ENCODE measurements at places on chromosomes 7 and 10.

DNA sequence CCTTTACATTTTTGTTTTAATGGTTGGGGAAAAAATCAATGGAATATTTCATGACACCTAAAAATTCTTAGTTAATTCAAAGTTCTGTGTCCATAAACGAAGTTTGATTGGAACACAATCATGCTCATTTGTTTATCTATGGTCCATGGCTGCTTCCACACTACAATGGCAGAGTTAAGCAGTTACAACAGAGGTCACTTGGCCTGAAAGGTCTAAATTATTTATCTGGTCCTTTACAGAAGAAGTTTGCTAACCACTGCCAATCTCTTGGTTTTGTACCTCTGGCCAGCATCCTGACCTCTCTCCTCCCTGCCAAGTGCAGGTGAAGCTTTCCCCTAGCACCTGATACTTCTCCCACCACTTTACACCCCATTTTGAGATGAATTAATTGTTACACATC, 61.5 kb downstream of the SRPK2 start:
- no peak for DNase-seq

GRCh38 chr7:157744786-157745601, 408.2 kb downstream of the DNAJB6 start:
- no peak for DNase-seq

DNA sequence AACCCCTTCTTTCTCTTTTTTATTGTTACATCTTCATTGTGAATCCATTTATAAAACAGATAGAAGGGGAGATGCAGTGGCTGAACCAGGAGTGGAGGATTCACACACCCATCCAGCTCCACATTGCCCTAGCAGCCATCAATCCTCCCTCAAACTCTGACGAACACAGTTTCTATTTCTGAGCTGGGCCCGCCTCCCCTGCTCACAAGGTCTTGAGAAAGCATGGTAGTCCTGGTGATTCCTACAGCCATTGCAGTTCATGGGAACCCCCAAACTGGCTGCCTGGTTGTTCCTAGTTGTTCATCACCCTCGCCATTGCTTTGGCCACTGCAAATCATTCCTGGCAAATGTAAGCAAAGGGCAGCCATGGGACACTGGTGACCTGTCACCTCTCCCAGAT, 258.5 kb upstream of the AOAH start:
- no peak for DNase-seq

DNA sequence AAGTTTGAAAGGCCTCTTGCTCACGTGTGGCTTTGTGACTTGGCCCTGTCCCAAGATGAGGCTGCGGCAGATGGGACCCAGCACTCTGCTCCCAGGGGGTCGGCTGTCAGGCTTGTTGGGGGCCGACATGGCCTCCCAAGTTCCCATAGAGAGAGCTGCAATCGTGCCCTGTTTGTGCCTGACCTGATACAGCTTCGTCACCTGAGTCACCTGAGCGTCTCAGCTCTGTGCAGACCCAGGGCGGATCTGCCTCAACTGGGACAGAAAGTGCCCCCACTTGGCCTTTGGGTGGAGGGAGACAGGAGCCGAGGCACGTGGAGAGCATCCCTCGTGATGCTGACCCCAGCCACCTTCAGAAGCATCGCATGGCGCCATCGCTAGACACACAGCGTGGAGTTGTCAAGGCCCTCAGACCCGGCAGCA, 21.7 kb downstream of the PAPOLB start:
- DNase-seq: no peak

DNA sequence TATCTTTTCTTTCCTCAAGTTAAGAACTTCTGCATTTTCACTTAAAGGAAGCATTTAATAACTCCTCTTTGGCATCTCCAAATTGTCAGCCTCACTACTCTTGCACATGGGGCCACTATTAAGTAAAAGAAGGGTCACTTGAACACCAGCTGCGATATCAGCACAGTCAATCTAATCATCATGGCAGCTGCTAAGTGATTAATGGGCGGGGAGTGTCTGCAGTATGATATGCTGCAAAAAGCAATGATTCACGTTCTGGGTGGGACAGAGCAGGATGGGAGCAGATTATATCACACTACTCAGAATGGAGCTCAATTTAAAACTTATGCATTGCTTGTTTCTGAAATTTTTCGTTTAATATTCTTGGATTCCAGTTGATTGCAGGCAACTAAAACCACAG, 447.4 kb upstream of the PFKP start:
- DNase-seq: no peak

GRCh38 chr10:92131275-92131820, 159.5 kb downstream of the CPEB3 start:
- no peak for DNase-seq

GRCh38 chr10:621981-622740, 67.3 kb downstream of the DIP2C start:
- DNase-seq: no peak

DNA sequence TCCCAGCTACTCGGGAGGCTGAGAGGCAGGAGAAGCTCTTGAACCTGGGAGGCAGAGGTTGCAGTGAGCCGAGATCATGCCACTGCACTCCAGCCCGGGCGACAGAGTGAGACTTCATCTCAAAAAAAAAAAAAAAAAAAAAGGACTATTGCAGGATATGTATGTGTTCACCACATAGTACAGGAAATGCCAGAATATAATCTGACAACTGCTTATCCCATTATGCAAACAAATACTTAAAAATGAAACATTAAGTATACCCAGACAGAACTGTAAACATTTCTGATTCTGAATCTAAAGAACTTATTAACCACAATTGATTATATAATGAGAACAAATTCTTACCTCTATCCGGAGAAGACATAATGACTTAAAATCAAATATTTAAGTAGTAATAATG, 18.7 kb downstream of the DKK1 start:
- no peak for DNase-seq

DNA sequence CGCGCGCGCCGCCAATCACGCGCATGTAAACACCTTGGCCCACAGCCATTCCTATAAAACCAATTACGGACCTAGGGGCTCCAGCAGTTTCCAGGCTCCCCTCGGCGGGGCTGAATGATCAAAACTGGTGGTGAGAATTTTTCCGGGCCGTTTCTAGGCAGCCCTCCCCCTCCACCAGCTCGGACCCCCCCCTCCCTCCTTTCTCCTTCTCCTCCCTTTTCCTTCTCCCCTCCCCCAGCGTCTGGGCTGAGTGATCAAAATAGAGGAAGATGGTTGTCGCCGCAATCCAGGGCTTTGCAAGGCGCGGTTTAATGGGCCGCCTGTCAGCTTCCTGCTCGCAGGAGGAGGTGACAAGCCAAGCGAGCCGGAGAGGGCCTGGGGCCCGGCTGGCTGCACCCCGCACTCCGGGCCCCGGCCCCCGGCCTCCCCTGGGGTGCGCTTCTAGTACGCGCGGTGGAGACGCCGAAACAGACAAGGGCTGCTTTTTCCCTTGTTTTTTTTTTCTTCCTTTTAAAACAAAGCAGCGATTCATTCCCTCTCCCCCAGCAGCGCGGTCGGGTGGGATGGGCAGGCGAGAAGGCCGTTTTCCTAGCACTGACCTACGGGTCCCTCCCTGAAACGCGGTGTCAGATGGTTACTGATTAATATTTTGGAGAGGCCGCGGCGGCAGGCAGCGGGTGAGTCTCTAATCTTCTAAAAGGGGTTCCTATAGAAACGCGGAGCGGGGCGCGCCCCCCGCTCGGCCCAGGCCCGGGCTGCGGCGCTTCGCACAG, 528 bp upstream of the TNRC18 start:
- DNase-seq: no peak

DNA sequence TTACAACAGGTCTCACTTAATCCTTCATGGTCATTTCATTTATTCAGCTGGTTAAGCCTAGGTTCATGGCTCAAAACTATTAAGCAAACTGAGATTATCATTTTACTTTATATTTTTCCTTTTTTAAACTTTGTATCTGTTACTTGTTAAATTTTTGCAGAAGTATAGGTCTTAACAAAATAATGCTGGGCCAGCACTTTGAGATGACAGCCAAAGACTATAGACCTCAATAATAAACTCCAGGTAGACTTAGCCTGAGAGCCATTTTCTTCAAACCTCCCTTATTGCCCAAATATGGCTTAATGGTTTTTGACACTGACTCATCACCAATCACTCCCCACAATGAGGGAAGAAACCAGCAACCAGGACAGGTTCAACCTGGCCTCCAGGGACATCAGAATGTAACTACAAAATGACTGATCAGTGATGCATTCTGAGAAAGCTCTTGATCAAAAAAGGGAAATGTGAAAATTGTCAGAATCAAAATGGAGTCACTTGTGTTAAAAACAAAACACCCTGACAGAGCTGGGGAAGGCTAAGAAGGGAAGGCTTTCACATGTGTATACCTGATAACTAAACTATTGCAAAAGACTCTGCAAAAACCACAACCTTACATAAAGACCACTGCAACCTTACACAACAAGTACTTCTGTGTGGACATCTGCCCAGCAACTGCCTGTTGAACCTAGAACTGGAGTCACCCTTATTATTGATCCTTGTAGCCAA, 2.1 kb upstream of the CCDC126 start:
- DNase-seq: peak; percentile 15

GRCh38 chr7:100629117-100629716, 12.1 kb downstream of the TFR2 start:
- no peak for DNase-seq

- no peak for DNase-seq
Measured at GRCh38 chr10:31578181-31578852, 259.3 kb downstream of the ZEB1 start.

DNA sequence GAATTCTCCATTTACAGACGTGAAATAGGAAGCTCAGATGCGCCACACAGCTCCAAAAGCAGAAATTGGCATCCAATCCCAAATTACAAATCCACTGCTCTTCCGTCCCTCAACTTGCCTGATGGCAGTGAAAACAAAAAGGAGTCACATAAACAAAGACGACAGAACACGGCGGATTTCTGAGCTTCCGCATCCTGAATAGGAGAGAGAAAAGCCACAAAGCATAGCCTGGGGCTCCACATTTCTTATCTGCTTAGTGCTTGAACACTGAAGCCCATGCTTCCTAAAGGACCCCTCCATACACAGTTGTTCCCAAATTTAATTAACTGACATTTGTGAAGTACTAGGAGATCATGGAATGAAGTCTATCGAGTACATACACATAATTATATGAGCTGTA, 32.6 kb downstream of the BEND7 start:
- no peak for DNase-seq

- DNase-seq: no peak
Measured at GRCh38 chr7:27202018-27202861, 2.3 kb upstream of the HOXA13 start.

- peak; percentile 29 for DNase-seq
Measured at GRCh38 chr10:31083765-31084184, 52.1 kb upstream of the ZNF438 start.

- peak; percentile 96 for DNase-seq
Measured at GRCh38 chr7:23181684-23182553, at the start of gene NUP42. TSS of gene NUP42 (plus strand) at chr7:23182048. CDS start at chr7:23182086, 38 bp downstream.

- no peak for DNase-seq
Measured at GRCh38 chr10:90398566-90398965, 459.3 kb downstream of the HTR7 start.

DNA sequence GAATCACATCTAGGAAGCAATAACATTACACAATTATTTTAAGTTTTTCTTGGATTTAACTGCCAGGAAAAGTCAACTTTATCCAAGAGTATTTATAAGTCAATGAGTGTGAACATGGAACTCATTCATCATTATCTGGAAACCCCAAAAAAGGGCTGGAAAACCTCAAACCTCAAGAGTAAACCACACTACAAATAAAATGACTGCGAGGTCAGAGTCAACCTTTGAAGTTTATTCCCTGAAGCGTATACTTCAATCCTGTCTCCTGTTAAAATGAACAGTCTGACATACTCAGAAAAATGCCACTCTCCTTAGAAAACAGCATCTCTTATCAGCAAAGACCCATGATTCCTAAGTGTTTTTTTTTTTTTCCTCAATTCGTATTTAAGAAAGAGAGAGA, 86.5 kb downstream of the RELN start:
- no peak for DNase-seq

DNA sequence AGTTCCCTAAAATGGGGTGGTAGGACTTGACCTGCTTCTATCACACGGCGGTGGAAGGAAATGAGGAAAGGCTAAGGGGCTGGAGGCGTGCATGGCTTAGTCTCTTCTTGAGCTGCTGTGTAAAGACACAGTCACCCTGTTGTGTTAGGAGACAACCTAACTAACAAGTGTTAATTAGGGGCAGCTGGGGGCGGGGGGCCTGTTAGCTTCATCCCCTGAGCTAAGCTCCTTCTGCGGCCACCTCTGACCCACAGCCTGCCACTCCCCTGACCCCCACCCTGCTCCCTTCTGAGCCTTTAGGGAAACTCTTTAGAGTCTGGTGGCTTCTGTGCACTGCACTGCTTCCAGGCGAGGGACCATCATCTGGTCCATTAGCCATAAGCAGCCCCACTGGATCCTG, 28.0 kb downstream of the COL17A1 start:
- DNase-seq: no peak

GRCh38 chr7:152588350-152588749, 87.6 kb downstream of the XRCC2 start:
- DNase-seq: no peak

- DNase-seq: no peak
Measured at GRCh38 chr10:89550509-89550908, 15.1 kb upstream of the SLC16A12 start.

DNA sequence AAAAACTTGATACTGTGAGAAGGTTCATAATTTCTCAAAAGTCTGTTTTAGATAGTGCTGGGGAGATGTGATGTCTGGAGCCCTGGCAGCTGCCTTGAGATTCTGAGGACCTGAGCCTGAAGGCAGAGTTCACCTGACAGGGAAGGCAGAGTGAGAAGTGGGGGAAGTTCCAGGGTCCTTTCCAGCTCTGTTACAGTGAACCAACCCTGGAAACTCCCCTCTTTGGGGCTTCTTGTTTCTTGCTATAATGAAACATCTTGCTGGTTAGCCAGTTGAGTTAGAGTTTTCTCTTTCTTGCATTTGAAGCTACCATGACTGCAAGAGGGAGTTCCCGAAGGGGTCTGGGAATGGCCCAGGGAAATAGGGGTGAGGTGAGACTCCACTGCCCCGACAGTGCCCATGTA, 158.9 kb upstream of the TNRC18 start:
- no peak for DNase-seq

DNA sequence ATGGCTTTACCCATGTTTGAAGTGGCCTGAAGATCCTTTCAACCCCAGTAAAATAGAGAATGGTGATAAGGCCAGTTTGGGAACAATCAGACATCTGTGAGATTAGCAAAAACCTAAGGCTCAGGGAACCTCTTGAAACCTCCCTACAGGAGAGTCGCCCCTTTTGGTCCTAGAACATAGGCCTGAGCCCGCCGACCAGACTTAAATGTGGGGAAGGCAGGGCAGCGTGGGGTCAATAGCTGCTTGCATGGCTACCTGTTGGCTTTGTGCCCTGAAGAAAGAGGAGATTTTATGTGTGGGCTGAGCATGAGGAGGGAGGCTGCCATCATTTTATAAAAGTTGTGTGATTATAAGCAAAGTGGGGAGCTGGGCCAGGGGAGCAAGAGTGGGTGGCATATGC, 97.6 kb upstream of the TBX20 start:
- DNase-seq: no peak

- no peak for DNase-seq
Measured at GRCh38 chr7:45182856-45183710, 25.5 kb downstream of the RAMP3 start.

- DNase-seq: no peak
Measured at GRCh38 chr7:77806425-77806824, 7.9 kb downstream of the PHTF2 start.

Data from stimulated activated CD4-positive, alpha-beta T cell treated with anti-CD3 and anti-CD28 coated beads, Interleukin-1b, Interleukin-23, amount 100 ng/mL, for 24 hours (primary cell).